Memory B cell (primary cell): ENCODE measurements at places on chromosomes 7 and 10.

- no peak for DNase-seq
These were observed 30.3 kb downstream of the C7orf33 start for GRCh38 chr7:148620749-148621359.

DNA sequence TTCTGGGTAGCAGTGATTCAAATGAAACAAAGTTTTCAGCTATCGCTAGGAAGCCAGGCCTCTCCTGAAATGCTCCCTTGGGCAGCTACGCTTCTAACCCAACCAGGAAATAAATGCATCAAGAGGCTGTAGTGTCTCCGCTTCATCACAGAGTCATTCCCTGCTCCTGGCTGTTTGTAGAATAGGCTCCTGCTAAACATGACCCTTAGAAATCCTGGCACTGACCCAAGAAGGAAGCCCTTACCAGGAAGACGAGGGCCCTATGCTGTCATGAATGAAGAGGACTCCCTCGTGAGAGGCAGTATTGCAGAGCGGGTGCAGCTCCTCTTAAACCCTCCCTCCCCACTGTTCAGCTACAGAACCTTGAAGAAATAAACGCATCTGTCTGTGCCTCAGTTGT is 48.3 kb downstream of the NOD1 start:
- no peak for DNase-seq

DNA sequence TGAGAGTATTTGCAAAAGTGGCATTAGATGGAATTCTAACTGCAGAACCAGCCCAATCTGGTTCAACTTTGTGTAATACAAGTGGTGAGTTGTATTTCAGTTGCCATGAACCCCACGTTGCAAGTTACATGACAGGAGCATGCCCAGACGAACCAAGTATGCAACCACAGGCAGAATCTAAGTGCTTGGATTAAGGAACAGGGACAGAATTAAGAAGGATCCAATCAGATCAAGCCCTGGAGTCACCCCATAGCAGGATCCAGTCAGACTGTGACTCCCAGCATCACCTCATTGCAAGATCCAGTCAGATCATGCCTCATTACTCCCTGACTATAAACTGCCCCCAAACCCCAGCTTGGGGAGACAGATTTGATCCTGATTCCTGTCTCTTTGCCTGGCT is 388.7 kb upstream of the NRP1 start:
- no peak for DNase-seq

GRCh38 chr7:129780257-129780973 is 168.9 kb downstream of the NRF1 start:
- DNase-seq: peak; percentile 29

DNA sequence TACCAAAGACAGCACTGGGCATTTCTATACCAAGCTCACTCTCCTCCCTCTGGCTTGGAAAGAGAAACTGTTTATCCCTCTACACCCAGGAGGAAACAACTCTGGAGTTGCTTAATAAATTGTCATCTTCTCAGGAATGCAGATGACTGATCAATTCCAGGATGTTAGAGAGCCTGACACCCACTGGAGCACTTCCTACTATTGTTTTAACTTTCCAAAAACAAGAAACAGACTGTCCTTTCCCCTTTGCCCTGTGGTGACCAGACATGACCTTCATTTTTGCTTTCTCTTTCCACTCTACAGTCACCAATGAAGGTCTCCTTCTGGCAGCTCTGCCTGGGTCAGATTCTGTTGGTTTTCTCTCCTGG is 19.6 kb downstream of the GIMAP4 start:
- no peak for DNase-seq

- DNase-seq: no peak
These were observed 32.0 kb downstream of the WAC start for GRCh38 chr10:28564905-28565304.

- DNase-seq: no peak
These were observed 3.2 kb downstream of the SNCG start for GRCh38 chr10:86961481-86962091.

DNA sequence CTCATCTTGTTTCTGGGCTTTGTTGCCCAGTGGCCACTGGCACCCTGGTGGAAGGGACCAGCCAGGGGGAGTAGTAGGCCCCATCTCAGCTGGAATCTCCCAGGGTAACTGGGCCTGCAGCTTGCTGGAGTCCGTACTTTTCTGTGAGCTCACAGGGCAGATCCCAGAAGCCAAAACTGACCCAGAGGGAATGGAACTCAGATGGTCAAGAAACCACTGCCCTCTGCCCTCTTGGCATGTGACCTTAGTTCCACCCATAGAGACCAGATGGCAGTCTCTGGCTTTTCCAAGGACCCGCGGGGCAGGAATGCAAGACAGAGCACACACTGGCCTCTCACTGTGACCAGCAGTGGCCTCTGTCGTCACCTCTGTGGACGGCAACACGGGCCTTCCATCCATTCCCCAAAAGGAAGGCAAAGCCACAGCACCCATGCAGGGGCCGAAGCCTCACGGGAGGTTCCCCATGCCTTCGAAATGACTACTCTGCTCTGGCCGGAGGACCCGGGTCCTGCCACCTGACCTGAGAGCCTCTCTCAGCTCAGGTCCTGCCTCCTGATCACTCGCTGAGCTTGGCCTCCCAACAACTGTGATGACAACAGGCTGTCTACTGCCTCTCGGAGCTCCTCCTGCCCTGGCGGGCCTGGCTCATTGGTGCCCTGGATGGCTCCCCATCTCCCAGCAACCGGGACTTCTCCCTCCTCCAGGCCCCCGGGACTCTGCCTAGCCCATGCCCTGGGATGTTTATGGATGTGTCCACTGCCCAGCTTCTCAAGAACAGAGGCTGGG is 29.9 kb downstream of the MYL10 start:
- no peak for DNase-seq

DNA sequence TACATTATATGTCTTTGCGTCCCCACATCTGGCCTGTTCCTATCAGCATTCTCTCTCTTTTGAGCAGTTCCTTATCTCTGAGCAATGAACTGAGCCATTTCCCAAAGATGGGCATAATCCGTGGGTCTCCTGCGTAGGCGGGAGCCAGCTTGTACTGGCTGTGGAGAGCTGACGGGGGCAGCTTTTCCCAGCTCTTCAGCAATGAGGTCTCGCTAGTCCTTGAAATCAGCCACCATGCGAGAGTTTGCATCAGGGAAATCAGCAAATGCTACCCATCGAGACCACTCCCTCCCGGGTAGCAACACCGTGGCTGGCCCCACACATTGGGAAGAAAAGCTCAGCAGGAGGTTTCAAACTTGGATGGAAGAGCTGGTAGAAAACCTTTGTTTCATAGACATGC is 51.9 kb upstream of the FAM180A start:
- no peak for DNase-seq

GRCh38 chr10:34698248-34698831 is 116.8 kb downstream of the PARD3 start:
- DNase-seq: no peak

GRCh38 chr10:128055061-128055868 is 71.0 kb downstream of the MKI67 start:
- DNase-seq: no peak

DNA sequence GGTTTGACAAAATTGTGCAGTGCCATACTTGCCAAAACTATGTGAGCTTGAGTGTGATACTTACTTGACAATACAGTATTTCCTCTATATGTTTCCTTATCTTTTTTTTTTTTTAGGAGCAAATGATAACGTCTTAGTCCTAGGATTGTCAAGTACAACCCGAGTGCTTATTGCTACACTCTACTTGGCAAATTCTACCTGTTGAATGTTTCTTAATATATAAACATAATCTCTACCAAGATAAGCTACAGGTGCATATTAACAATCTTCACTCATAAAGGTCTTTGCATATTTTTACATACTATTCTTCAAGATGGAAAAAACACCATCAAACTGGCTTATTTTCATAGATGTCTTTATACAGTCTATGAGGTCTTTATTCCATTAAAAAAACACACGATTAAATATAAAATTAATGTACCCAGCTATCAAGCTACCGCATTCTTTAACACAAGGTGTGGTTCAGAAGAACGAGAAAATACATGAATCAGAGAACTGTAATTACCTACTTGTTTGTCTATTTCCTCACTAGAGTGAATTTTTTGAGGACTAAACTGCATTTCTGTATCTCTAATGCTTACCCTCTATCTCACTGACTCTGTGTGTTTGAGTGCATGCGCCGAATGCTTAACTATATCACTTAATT is 76.1 kb upstream of the PDSS1 start:
- DNase-seq: no peak

DNA sequence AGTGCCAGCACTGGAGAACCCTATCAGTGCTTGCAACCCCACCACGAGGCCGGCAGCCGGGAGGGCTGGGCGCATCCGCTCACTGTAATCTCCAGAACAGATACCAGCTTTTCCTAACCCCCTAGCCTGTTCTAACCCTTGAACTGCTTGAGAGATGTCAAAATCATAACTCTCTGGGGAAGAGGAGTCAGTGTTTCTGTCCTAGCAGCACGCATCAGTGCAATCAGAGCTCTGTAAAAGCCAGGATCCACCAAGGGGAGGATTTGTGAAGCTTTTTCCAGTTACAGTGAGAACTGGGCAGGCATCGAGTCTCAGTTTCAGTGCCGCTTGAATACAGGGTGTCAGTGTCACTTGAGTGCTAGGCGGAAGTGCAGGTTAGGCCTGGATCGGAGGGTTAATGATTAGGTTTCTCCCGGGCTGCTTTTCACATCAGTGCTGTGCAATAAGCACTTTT is 104.5 kb upstream of the INSYN2A start:
- no peak for DNase-seq

GRCh38 chr7:105655067-105655466 is 73.8 kb upstream of the EFCAB10 start:
- DNase-seq: no peak

- DNase-seq: no peak
These were observed 64.2 kb upstream of the DDC start for GRCh38 chr7:50629238-50629901.

- DNase-seq: no peak
These were observed 3.2 kb downstream of the PSMA2 start for GRCh38 chr7:42928754-42929153.
